ENCODE measurements at places on chromosomes 11 and 22. TPM values are rescaled to one million over a fixed set of nuclear protein-coding genes. Genes with fewer than 3 reads are reported as not detected.

DNA sequence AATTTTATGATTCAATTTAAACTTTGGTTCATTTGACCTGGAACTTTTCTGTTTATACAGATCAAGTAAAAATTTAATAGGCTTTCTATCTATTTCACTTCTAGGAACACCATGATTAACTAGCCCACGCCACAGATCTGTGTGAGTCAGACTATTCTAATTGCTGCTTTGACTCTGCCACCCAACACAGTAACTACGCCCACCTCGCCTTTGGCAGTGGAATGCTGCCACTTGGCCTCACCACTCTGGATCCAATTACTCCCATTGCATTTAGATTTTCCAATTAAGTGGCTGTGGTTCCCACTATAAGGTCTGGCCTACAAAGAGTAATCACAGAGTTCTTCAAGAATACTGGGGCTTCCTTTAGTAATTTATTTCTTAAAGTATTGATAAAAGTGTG is 46.6 kb upstream of the LIN7C start:
- DNase-seq = no peak

DNA sequence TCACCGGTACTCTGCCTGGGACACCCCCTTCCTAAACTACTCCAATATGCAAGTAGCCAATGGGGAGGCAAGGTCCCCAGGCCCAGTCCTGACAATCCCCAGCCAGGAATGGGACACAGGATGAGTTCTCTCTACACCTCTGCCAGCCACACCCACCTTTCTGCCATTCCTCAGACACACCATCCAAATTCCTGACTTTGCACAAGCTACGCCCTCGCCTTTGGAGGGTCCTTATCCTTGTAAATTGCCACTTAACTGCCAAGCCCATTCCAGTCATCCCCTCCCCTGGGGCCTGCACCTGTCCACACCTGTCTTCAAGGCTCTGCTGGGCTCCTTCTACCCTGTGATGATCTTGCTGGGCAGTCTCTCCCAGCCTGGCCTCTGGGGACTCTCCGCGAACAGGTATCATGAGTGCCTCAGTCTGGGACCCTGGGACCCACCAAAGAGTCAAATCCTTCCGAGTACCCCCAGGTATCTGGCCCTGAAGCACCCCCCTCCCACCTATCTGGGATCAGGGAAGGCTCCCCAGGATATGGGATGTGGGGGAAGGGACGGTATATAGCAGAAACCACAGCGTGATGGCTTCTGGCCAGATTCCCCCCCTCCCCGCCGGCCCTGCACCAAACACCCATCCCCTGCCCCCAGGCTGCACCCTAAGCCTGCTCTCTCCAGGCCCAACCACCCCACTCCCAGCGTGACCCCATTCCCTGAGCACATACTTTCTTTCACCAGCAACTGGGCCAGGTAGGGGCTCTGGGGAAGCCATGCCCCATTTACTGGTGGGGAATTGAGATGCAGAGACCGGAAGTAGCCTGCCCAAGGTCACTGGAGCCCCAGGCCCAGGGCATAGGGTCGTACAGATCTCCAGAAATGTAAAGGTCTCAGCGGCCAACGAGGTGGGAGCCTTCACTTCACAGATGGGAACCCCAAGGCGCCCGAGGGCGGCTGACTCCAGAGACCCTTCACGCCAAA is 806 bp downstream of the ARAP1 start:
- no peak for DNase-seq

- DNase-seq = no peak
Measured at GRCh38 chr11:115377882-115378296, 126.3 kb downstream of the CADM1 start.

- DNase-seq = no peak
Measured at GRCh38 chr11:94826415-94826814, 58.3 kb downstream of the AMOTL1 start.

- DNase-seq = no peak
Measured at GRCh38 chr11:43693731-43694130, 13.2 kb downstream of the HSD17B12 start.

DNA sequence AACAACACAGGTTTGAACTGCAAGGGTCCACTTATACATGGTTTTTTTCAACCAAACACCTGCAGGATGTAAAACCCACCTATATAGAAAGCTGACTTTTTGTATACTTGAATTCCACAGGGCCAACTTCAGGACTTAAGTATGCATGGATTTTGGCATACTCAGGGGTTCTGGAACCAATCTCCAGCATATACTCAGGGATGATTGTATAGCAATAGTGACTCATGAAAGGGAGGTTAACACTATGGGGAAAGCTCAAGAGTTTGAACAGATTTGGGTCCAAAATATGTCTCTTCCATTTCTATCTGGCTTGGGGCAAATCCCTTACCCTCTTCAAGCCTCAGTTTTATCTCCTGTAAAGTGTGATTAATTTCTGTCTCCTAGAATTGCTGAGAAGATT is 94.9 kb downstream of the MICAL2 start:
- no peak for DNase-seq

DNA sequence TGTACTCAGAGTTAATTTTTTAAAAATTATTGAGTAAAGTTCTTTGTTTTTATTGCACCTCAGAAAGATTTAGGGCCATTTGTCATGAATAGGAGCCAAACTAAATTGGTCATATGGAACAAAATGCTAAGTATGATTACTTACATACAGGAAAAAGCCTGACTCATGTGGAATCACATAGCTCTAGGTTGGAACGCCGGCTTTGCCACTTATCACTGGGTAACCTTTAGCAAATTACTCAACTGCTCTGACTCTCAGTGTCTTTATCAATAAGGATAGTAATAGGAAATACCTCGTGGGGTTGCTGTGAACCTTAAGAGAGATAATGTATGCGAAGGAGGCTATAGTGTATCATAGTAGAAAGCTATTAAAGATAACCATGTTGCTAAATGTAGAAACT is 638.5 kb downstream of the NELL1 start:
- no peak for DNase-seq

DNA sequence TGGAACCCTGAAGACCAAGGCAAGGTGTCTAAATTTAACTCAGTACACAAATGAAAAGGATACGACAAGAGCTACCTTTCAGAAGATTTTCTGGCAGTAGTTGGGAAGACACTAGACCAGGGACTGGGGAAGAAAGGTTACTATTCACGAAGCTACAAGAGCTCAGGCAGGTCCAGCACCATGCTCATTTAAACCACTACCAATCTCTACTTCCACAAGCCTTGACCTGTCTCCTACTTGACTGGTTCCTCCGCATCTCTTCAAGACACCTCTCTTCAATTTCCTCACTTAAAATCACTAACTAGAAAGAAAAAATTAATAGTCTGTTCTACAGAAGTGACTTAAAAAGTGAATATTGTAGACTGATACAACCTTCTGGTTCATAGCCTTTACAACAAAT is 22.9 kb downstream of the TCF20 start:
- DNase-seq = no peak

DNA sequence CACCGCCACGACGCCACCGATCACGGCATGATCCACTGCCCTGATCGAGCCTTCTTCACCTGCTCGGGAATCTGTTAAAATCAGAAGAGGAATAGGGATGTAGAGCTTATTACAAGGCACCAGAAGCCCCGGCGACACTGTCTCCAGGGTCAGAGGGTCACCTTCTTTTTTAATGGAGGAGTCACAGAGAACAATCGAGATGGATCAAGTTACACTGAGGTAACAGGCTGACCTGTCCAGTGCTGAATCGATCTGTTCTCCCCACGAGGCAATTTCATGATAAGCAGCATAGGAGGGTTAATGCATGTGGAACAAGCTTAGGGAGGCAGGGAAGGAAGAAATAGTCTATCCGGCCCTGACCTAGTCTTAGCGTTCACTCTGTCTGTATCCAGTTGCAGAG is 325.5 kb downstream of the CADM1 start:
- DNase-seq = no peak

DNA sequence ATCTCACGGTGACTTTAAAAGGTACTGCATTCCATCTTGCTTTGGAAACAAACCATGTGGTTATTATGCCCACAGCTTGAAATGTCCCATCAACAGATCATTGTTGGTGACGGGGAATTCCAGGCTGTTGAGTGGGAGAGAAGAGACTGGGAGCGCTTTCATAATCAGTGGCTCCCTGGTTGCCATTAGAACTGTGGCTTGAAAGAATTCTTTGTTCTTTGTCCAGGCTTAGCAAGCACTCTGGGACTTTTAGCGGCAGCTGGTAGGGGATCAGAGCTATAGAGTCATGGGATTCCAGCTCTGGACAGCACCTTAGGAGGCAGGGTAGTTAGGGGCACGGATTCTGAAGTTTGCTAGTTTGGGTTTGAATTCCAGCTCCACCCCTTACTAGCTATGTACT is 22.0 kb downstream of the MMP20 start:
- no peak for DNase-seq

GRCh38 chr11:101061606-101062005 is 68.0 kb downstream of the PGR start:
- DNase-seq = no peak

GRCh38 chr11:2135018-2135569 is 4.1 kb downstream of the IGF2 start:
- no peak for DNase-seq

DNA sequence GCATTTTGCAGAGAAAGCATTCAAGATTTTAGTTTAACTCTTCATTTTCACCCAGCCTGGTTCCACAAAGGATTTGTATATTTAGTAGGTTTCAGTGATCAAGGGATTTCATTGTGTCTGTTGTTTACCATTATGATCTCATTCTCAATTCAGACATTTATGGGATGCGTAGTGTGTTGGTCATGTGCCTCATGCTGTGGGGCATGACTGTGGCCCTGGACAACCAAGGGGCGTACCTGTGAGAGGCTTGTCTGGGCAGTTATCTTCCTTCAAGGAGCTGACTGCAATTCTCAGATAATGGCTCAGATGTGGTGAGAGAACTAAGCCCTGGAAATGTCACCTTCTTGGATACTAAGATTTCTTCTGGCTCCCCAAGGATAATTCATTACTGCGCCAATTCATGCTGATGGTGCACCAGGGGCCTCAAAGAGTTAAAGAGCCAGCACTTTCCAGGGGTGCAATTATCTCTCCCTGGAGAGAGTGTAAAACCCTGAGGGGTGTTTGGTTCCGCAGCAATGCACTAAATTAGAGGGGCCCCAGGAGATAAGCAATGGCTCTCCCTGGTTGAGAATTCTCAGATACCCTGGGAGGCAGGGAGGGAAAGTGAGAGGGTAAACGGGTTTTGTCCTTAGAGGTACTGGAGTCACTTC is 32.2 kb downstream of the SLC6A5 start:
- DNase-seq = no peak

GRCh38 chr11:31652528-31652927 is 143.0 kb downstream of the ELP4 start:
- DNase-seq = no peak

- DNase-seq = no peak
Measured at GRCh38 chr11:44199298-44199697, 103.8 kb downstream of the EXT2 start.

GRCh38 chr11:66291706-66292542 is at the start of gene TMEM151A:
Gene TMEM151A, plus strand, starts transcription at chr11:66291894. Its CDS starts 120 bp downstream, at chr11:66292014.
- DNase-seq = no peak

The CCDC15 gene
- total RNA-seq = 1.4 TPM

The SRSF8 gene
- 51.7 TPM for total RNA-seq

The KDELR3 gene
- total RNA-seq = not detected
